ENCODE measurements at places on chromosomes 12 and 14.

DNA sequence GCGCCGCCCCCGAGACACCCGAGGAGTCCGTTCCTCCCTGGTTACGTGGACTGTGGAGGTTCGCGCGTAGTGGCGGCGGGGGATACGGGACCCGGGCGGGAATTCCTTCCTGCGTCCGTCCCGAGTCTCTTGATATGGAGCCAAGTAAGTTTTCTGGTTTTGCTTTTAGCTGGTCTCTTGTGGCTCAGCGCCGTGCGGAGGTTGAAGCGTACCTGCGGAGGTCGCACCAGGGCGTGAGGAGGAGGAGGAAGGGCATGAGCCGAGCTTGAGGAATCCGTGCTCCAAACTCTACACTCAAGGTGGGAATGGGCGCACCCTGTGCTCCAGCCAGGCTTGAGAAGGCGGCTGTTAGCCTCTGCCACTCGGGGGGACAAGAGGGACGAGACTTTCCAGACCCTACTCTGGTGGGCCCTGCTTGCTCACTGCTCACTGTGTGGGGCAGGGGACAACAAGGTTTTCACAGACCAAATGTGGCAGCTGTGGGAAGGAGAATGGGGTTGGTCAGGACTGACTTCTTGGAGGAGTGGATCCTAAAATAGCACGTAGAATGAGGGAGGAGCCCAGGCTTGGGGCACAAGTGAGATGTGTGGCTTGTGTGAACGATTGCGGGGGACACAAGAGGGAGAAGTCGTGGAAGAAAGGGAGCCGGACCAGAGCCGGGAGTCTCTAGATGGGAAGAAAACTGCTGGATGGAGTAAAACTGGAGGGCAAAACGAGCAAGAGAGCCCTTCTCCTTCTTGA, 577 bp downstream of the ATG101 start:
- DNase-seq, result no peak

DNA sequence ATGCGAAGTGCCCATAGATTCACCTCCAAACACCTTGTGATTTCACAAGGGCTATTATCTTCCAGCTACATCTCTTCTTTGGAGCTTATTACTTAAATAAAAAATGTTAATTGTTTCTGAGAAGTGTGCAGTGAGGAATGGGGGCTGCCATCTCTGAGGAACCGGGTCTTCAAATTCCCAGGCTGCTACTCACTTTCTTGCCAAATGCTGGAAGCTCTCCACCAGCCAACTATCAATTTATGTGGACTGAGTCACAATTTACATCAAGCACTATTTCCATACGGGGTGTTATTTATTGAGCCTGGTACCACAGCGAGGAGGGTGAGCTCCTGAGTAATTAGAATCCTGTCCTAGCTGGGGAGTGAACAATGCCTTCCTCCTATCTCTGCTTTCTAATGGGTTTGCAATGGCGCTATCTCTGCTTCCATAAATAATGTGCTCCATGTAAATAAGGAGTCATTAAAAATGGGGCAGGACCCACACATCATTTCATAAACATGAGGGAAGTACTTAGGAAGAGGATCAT, 898.3 kb downstream of the VRK1 start:
- no peak for DNase-seq

GRCh38 chr12:94386422-94386821, 73.2 kb downstream of the CEP83 start:
- DNase-seq, result no peak

GRCh38 chr14:23307687-23308644, 1.3 kb downstream of the BCL2L2 start:
- no peak for DNase-seq

GRCh38 chr14:94946244-94946643, 176.3 kb upstream of the GSC start:
- DNase-seq, result no peak

GRCh38 chr12:108886873-108887629, 7.2 kb downstream of the DAO start:
- no peak for DNase-seq

DNA sequence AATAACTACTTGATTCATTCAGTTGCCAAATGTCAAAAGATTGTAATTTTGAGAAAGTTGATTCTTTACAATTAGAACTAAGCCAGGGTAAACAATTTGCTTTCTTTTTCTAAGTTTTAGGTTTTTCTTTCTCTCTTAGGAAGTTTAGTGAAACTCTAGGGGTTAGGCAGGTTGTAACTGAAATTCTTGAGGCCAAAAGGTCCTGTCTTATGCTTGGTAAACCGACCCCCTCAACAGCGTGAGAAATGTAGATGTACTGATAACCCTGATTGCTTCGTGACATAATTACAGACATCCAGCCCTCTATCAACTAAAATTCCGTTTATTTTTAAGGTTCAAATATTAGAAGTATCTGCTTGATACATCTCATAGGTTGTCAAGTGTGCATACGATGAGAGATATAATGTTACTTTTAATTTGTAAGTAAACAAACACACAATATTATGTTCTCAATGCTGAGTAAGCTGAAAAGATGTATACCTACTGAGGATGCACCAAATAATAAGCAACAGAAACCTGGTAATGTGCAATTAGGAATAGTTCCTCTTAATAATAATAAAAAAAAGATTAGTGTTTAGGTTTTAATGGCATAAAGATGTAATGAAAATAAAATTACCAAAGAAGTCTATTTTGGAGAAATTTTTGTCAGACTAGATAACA, 7.2 kb downstream of the FUT8 start:
- no peak for DNase-seq

DNA sequence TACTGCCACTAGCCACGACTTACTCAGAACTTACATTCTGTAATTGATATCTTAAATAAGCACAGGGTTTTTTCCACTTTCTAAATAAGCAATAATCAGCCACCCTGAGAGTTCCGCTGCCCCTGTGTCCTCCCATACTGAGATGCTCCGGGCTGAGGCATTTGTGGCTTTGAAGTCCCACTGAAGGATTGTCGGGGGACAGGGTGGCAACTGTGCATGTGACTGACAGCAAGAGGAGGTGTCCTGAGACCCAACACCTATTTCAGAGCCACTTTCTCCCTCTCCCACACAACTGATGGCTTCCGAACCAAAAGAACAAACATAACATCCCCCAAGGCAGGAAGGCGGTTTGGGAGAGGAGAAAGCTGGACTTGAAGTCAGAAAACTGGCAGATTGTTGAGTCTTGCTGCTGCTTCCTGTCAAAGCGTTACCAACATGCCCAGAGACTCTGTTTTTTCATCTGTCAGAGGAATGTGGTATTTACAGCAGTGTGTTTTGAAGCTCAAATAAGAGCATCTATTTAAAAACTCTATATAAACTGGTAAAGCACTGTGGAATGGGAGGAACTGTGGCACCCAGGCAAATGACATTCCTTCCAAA, 157.9 kb upstream of the FKBP4 start:
- DNase-seq, result no peak

DNA sequence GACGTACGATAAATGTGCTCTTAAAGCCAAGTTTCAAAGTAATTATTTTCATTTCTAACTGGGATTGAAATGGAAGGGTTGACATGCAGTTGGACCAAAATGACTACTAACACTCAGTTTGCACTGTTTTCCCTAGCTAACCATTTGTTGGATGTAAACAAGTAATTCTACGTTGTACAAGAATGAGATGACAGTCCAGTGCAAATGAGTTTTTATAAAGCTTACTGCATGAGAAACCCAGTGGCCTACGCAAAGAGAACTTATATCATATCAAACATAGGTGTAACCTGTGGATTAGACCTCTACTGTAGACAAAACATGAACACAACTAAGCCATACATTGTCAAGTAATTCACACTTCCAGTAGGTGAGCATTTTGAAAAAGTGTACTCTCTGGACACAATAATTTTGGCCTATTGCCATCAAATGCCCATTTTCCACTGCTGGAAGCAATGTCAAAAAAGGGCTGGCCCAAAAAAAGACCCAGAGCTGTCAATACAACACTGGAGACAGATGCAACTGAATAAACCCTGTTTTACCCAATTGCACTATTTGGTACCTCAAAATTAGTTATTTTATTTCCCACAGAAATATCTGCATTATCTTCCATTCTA, 12.8 kb downstream of the SLC38A2 start:
- DNase-seq, result no peak

GRCh38 chr14:20732477-20732876, 13.2 kb upstream of the EDDM3A start:
- DNase-seq, result no peak

DNA sequence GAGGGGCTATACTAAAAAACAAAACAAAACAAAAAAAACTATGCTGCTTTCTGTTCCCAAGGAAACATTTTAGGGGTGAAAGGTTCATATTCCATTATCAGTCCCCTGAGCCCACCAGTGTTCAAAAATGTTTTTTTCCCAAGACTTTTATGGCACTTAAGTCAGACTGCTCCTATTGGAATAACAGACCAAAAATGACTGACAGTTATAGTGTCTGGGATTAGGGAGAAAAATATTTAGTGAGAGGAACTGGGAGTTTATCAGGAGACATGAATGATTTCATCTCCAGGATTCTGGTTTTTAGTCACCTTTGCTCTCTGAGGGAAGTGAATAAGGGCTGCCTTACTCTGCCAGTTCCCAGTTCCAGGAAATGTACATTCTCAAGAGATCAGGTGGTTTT, 68.0 kb downstream of the PDE3A start:
- DNase-seq, result no peak

GRCh38 chr12:106321139-106321850, 18.8 kb downstream of the TCP11L2 start:
- DNase-seq, result no peak

DNA sequence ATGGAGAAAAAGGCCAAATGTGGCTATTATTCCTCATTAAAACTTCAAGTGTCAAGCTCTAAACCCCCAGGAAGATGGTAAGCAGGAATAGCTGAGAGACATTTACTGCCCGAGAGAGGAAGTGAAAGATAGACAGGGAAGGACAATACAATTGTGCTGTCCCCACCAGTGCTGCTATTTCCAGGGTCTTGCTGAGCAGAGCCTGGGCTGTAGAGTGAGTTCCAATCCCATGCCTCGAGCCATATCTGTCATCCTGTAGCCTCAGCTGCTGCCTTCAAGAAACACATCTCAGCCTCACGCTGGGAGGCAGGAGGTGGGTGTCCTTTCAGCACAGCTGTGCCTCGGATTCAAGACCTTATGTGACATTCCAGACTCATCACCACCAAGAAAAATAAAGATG, 114.0 kb downstream of the RPAP3 start:
- no peak for DNase-seq

GRCh38 chr14:21406213-21406612, 22.4 kb upstream of the SUPT16H start:
- DNase-seq, result no peak

DNA sequence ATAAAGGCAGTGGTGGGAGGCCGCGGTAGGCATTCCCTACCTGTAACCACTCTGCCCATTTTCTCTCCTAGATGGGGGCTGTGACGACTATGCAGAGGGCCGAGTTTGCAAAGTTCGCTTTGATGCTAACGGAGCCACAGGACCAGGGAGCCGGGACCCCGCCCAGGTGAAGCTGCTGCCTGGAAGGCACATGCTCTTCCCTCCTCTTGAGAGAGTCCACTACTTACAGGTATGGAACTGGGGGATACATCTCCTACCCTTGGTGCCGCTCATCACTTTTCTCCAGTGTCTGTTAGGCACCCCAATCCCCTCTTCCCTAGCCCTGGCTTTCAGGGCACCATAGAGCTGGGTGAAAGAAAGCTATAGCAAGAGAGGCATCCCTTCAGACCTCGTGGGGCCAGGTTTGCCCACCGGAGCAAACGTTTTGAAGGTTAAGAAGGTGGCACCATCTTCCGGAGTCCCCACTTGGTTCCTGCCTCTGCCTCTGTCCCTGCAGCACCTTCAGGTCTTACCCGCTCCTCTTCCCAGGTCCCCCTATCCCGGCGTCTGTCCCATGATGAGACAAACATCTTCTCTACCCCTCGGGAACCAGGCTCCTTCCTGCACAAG, 2.0 kb upstream of the P3H3 start:
- DNase-seq, result peak; percentile 39

DNA sequence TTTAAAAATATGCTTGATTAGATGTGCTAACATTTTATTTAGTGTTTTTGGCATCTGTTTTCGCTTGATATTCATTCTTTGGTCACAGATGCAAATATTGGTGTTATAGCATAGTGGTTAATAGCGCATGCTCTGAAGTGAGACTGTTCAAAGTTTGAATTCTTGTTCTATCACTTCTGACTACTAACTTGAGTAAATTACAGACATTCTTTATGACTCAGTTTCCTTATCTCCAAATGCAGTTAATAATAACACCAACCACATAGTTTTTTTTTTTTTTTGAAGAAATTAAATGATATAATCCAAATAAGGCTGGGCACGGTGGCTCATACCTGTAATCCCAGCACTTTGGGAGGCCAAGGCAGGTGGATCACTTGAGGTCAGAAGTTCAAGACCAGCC, 81.0 kb downstream of the TMX1 start:
- DNase-seq, result no peak

GRCh38 chr14:57492859-57493258, 798 bp downstream of the CCDC198 start:
- no peak for DNase-seq

DNA sequence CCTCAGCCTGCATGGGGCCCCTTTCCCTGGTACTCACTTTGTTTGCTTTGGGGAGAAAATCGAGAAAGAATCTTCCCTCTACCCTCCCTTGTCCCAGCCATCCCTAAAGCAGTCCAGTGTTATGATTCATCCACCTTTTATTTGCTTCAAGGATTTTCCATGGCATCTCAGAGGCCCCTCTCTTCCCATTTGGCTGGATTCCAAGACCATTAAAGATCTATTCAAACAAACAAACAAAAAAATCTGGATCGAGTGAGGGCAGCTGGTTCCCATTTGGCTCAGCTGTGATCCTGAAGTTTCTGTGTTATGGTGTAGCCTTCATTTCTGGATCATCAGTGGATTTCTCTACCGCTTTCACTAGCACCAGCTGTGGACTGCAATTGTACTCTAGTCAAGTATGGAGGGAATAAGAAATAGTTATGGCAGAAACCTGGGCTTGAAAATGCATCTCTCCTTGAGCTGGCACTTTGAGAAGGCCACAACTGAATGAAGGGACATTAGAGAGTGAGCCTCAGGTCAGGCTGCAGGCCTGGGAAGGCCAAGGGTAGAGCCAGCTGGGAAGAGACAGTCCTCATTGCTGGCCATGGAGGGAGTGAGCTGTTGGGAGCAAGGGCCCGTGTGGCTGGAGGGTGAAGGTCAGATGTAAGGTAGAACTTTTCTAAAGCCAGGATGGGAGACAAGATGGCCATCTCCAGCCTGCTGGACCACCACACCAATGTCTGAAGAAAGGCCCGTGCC, 13.7 kb downstream of the KRT71 start:
- no peak for DNase-seq

DNA sequence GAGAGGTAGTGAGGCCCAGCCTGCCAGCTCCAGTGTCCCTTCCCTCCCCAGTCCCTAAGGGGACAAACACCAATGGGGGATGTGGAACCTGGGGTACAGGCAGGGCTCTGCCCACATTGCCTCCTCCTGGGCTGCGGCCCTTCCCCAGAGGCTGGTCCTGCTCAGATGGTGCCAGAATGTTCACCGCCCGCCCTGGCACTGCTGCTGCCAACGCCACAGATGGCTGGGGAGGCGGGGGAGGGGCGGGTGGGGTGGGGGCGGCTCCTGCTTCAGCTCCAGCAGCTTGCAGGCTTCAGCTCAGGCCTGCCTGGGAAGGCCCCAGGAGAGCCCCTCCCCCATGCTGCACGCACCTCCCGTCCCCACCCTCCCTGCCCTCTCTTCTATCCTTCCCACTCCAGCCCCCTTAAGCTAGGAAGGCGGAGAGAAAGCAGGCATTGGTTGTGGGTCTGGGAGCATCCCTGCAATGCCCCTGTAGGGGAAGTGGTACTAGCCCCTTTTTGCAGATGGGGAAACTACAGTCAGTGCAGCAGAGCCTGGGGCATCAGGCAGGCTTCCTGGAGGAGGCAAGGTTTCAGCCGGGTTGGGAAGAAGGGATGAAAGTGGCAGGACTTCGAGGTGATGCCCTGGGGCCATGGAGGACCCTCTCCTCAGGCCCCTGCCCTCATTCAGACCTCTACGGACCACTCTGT, 2.0 kb upstream of the BEGAIN start:
- DNase-seq, result no peak
